ENCODE measurements at places on chromosomes 2 and 18.

DNA sequence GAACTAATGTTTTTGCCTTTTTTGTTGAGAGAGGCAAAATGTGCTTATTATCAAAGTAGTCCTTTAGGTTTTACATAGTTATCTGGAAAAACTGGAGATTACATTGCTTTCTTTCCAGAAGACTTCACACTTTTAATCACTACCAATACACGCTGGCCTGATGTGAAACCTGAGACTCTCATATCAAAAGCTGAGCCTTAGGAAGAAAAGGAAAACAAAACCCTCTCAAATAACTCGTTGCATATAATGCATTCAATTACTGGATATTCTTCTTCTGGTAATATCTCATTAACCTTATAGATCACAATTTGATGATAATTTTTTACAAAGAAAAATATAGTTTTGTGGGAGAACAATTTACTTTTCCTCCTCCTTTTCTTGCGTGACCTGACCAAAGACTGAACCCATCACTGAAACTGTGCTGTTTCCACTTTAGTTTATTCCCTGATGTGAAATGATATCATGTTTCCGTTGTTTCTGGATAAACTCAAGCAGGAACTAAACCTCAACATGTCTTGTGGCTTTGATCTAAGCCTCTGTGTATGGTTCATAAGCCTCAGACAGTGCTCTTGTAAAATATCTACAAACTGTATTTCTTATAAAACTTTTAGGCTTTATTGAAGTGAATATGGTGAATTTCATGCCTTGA is 332.4 kb downstream of the GULP1 start:
- H3K27ac ChIP-seq, result peak overlapping the region; percentile 19
- no peaks in the 10 kb centered on the region for H3K27me3 ChIP-seq
- DNase-seq, result no peak
- no peak overlapping the region for H3K4me3 ChIP-seq

GRCh38 chr2:241441492-241441891 is 66.9 kb downstream of the STK25 start:
- no peak overlapping the region for H3K4me3 ChIP-seq
- H3K36me3 ChIP-seq, result peaks cover 36% of the 10 kb centered on the region
- no peak for DNase-seq
- H3K27ac ChIP-seq, result no peak overlapping the region

GRCh38 chr2:234091883-234092282 is 41.4 kb downstream of the SPP2 start:
- no peaks in the 10 kb centered on the region for H3K4me1 ChIP-seq
- no peak overlapping the region for H3K4me3 ChIP-seq
- no peak for DNase-seq
- no peaks in the 10 kb centered on the region for H3K36me3 ChIP-seq
- H3K27ac ChIP-seq, result no peak overlapping the region
- no peaks in the 10 kb centered on the region for H3K27me3 ChIP-seq

DNA sequence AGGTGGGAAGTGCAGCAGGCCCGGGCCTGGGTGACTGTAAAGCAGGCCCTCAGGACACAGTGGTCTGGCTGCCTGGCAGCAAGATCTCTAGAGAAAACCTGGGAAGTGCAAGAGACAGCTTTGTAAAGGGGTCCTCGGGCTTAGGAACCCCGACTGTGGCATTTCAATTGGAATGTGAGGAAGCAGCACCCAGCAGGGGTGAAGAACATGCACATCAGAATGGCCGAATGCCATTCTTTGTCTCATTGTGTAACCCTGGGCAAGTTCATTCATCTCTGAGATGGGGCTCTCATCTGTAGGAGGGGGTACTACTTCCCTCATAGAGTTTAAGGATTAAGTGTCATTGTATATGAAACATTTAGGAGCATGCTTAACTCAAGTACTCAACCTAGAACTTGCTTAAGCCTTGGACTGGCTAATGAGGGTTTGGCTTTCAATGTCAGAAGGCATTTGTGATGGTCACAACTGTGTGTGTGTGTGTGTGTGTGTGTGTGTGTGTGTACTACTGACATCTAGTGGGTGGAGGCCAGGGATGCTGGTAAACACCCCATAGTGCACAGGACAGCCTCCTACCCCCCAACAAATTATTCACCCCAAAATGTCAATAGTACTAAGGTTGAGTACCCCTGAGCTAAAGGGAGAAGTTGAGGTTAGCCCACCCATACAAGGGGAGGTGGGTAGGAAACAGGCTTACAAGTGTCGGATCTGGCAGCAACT is 29.3 kb downstream of the MEX3C start:
- H3K27ac ChIP-seq, result no peak overlapping the region
- no peaks in the 10 kb centered on the region for H3K4me1 ChIP-seq
- no peaks in the 10 kb centered on the region for H3K27me3 ChIP-seq
- H3K4me3 ChIP-seq, result no peak overlapping the region
- no peaks in the 10 kb centered on the region for H3K36me3 ChIP-seq

DNA sequence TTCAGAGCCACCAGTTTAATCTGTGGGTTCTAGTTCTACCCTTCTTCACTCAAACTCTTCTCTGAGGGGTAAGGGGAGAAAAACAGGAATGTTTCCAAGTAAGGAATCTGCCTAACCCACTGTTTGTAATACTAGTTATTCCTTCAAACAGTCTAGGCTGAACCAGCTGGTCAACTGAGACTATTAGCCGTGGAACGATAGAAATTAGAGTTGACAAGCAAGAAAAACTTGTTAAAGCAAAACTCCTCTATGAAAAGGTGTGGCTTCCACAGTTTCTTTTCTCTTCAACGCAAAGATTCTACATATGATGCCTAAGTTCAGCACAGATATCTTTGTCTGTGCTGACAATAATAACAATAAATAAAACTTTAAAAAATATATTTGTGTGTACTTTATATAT is 11.5 kb downstream of the PAIP2B start:
- H3K27ac ChIP-seq, result no peak overlapping the region
- no peaks in the 10 kb centered on the region for H3K4me1 ChIP-seq
- DNase-seq, result no peak
- H3K27me3 ChIP-seq, result no peaks in the 10 kb centered on the region
- H3K4me3 ChIP-seq, result no peak overlapping the region

DNA sequence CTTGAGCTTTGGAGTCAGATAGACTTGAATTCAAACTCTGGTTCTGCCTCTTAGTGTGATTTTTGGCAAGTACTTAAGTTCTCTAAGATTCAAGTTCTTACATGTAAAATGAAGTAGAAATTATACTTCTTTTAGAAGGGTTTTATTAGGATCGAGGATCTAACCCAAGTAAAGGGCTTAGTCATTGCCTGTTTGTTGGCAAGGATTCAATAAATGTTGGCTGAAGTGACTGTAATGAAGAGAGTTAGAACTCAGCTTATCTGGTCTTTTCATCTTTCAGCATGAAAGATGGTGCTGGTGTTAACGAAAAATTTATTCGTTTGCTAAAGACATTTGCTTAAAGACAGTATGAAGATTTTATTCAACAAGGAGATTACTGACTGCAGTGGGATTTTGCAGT is 315.9 kb upstream of the THUMPD2 start:
- H3K27me3 ChIP-seq, result no peaks in the 10 kb centered on the region
- H3K4me1 ChIP-seq, result peaks cover 20% of the 10 kb centered on the region
- H3K27ac ChIP-seq, result peak overlapping the region; percentile 66
- H3K36me3 ChIP-seq, result no peaks in the 10 kb centered on the region
- no peak overlapping the region for H3K4me3 ChIP-seq

- no peaks in the 10 kb centered on the region for H3K27me3 ChIP-seq
- H3K4me3 ChIP-seq, result peak overlapping the region; percentile 69
- DNase-seq, result peak; percentile 67
- H3K4me1 ChIP-seq, result peaks cover 29% of the 10 kb centered on the region
- H3K36me3 ChIP-seq, result no peaks in the 10 kb centered on the region
These were observed 655 bp downstream of the RND3 start for GRCh38 chr2:150486539-150487484.

- peaks cover 18% of the 10 kb centered on the region for H3K4me1 ChIP-seq
- no peak for DNase-seq
- no peaks in the 10 kb centered on the region for H3K36me3 ChIP-seq
- no peak overlapping the region for H3K4me3 ChIP-seq
- no peak overlapping the region for H3K27ac ChIP-seq
These were observed 53.2 kb downstream of the ITGA6 start for GRCh38 chr2:172480301-172481218.

DNA sequence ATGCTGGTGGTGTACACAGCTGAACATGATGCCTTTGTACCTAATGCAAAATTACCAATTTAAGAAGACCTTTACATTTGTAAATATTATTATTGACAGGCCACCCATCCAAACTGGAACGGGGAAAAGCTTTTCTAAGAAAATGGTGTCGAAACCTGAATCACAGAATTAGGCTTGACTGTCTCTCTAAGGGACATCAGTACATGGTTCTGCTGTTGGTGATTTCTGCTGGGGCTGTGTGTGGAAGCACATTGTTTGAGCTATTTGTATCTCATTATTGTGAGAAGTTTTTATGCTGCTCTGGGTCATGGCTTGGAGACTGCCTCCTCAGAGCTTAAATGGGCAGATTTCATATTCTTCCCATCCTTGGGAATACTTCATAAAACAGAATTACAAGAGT is 420.9 kb upstream of the POU3F3 start:
- H3K27ac ChIP-seq, result no peak overlapping the region
- DNase-seq, result no peak
- no peaks in the 10 kb centered on the region for H3K27me3 ChIP-seq
- H3K4me3 ChIP-seq, result no peak overlapping the region

DNA sequence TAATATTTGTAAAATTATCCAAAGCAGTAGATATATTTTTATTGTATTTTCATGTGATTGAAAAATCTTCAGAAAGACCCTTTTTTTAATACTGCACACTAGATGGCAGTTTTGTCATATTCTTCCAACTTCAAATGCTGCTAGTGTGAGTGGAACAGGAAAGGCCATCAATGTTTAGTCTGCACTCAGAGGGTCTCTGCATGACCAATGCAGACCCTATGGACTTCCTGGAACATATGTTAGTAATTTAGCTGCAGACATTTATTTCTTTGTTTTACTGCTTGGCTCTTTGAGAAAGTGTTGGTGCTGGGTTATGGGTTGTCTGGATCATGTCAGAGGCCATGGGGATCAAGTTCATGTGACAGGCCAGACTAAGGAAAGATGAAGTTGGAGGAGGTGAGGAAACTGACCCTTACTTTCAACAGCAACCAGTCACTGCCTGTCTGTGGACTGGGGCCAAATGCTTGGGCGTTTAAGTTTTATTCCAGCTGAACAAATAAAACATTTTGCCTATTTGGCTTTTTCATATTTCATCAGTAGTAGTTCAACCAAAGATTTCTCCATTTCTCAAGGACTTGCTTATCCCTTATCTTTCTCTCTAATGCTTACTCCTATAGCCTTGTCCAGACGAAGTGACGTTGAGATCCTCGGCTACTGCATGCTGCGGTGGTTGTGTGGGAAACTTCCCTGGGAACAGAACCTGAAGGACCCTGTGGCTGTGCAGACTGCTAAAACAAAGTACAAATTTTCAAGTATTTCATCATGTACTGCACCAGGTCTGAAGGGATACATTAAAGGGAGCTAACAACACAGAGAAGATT is 84.8 kb downstream of the VRK2 start:
- no peaks in the 10 kb centered on the region for H3K27me3 ChIP-seq
- no peaks in the 10 kb centered on the region for H3K4me1 ChIP-seq
- no peak overlapping the region for H3K27ac ChIP-seq
- H3K4me3 ChIP-seq, result no peak overlapping the region
- H3K36me3 ChIP-seq, result peaks cover 8% of the 10 kb centered on the region

- peaks cover 31% of the 10 kb centered on the region for H3K36me3 ChIP-seq
- H3K4me3 ChIP-seq, result no peak overlapping the region
- no peaks in the 10 kb centered on the region for H3K4me1 ChIP-seq
- no peak overlapping the region for H3K27ac ChIP-seq
These were observed 34.1 kb downstream of the ZNF407 start for GRCh38 chr18:74631623-74632350.

DNA sequence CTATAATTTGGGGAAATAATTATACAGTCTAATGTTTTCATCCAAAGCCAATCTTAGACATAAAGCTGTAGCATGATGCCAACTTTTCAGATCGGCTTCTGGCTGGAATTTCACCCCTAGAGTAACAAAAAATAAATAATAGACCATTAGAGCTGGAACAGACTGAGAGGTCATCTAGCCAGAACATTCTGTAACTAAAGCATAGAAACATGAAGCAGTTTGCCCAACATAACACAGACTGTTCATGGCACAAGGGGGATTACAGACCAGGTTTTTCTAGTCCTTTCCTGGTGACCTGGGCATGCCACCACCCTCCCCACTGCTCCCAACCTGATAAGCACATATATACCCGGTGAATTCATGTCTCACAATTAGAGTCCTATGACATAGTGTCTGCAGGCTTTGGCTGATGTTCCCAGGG is 116.4 kb upstream of the PPP1CB start:
- H3K27me3 ChIP-seq, result no peaks in the 10 kb centered on the region
- peak overlapping the region; percentile 81 for H3K27ac ChIP-seq
- DNase-seq, result peak; percentile 83
- H3K36me3 ChIP-seq, result no peaks in the 10 kb centered on the region
- no peaks in the 10 kb centered on the region for H3K4me1 ChIP-seq

DNA sequence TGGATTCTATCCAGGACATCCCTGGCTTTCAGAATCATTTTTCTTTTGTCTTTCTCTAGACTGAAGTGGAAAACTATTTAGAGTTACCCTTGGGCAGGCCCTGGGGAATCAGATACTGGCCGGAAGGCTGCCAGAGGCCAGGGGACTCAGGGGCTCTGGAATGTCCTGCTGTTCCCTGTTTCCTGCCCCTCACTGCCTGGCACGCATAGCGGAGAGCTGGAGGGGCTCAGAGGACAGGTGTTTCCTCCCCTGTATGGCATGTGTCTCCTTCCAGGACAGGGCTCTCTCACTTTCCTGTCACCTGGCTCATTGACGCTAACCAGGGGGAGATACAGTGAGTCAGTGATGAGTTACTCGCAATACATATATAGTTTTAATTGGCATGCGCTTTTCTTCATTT is 38.8 kb downstream of the DYSF start:
- H3K4me3 ChIP-seq, result no peak overlapping the region
- no peaks in the 10 kb centered on the region for H3K27me3 ChIP-seq
- no peaks in the 10 kb centered on the region for H3K4me1 ChIP-seq

DNA sequence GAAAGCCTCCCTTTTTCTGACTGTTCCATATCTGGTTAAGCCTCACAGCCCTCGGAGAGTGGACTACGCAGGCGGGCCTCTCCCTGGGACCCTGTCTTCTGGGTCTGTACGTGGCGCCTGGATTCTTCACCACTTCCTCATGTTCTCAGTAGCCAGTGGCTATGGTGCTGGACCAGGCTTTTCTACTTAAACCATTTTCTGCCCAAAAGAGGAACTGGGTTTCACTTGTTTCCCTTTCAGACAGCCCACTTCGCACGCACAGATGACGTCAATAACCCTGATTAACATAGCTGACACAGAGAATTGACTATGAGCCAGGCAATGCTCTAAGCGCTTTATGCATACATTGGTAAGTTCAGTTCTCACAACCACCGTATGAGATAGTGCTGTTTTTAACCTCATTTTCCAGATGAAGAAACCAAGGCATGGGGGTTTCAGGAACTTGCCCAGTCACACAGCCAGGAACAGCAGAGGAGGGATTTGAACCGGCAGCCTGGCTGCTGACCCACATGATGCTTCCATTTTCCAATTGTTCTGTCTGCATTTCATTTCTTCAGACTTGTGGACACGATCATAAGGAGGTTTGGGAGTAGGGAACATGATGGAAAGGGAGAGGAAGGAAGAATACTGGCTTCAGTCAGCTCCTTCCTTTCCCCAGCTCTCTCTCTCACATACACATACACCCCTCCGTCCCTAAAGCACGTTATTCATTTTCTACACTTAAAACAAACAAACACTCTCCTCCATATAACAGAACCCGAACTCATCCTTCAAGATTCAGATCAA is 41.7 kb downstream of the MYOM1 start:
- peak; percentile 67 for DNase-seq
- H3K4me3 ChIP-seq, result no peak overlapping the region
- no peaks in the 10 kb centered on the region for H3K27me3 ChIP-seq

All from right atrium auricular region (tissue), 2 donors.